BJ (cell line): ENCODE measurements at places on chromosomes 2 and 18. TPM values are rescaled to one million over a fixed set of nuclear protein-coding genes. Genes with fewer than 3 reads are reported as not detected.

TANK gene
- 29.8 and 39.3 TPM in 2 replicates for polyA plus RNA-seq

CHN1 gene
- polyA plus RNA-seq: 93.0 and 167 TPM in 2 replicates

MYO5B gene
- 0.13 and 0.18 TPM in 2 replicates for polyA plus RNA-seq

RESP18 gene
- not detected in 2 replicates for polyA plus RNA-seq

GALNT14 gene
- polyA plus RNA-seq: 1.9 and 3.5 TPM in 2 replicates

HOXD12 gene
- polyA plus RNA-seq: not detected in 2 replicates

LCT gene
- polyA plus RNA-seq: not detected in 2 replicates

FAHD2B gene
- 7.7 and 10.7 TPM in 2 replicates for polyA plus RNA-seq

CNTNAP5 gene
- polyA plus RNA-seq: not detected in 2 replicates

FAM237A gene
- polyA plus RNA-seq: not detected in 2 replicates

TRIB2 gene
- polyA plus RNA-seq: 11.0 and 12.5 TPM in 2 replicates

HADHA gene
- polyA plus RNA-seq: 111 and 136 TPM in 2 replicates

TCF7L1 gene
- 1.9 and 3.2 TPM in 2 replicates for polyA plus RNA-seq

LBX2 gene
- 0.37 and 0.61 TPM in 2 replicates for polyA plus RNA-seq

PROKR1 gene
- not detected in 2 replicates for polyA plus RNA-seq

MAP3K20 gene
- polyA plus RNA-seq: 45.4 and 76.7 TPM in 2 replicates

QPCT gene
- 15.9 and 18.1 TPM in 2 replicates for polyA plus RNA-seq
